ENCODE measurements at places on chromosomes 7 and 10.

GRCh38 chr10:113133497-113134115 is 183.6 kb downstream of the TCF7L2 start:
- DNase-seq = no peak

DNA sequence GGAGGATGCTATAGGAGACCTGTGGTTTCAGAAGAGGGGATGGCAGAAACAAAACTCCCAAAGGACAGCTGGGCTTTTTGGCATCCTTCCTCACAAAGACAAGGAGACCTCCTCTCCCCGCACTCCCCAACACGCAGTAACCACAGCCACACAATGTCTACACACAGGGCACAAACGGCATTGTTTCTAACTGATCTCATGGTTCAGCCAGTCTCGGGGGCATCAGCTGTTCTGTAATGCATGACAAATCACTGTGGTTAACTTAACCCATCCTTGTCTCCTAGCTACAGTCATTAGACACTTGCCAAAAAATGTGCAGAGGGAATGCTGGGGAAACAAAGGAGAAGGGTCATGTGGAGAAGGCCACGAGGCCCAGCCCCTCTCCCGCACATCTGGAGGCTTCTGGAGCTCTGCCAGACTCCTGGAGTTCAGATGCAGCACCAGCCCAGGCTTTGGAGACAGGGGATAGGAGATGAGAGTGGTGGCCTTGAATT is 7.6 kb upstream of the ADAMTS14 start:
- DNase-seq = peak; percentile 33

DNA sequence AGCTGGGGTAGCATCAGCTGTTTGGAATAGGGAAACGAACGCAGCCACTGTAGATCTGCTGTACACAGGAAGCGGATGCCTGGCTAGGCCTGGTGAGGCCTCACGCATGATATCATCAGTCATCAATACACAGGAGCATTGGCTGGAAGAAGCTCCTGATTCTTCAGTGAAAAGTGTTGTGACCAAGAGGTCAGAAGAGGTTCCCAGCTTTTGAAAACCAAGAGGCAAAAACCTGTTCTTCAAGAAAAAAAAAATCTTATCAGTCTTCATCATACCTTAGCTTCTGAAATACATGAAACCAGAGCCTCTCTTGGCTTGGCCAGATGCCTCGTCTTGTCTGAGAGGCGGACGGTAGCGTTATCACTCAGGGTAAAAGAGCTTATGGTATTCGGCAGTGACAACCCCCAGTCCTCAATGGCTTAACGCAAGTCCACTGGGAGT is 139.3 kb upstream of the TCF7L2 start:
- DNase-seq = no peak

DNA sequence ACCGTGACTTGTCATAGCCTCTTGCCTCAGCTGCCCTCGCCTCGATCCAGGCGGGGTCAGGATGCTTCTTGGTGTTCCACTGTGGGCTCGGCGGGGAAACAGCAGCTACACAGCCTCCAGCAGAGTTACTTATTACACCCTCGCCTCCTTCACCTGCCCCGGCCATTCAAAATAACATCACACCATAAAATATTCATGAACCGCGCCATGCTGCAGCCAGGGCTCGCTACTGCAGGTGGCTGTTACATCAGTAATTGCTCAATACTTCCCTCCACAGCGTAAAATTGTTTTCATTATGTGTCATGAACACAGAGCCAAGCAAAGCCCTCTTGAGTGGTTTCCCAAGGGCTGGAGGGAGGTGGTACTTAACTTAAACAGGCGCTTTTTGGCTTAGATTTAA is 241.5 kb upstream of the SP8 start:
- DNase-seq = no peak

GRCh38 chr10:71448146-71448545 is 51.4 kb downstream of the CDH23 start:
- DNase-seq = no peak

DNA sequence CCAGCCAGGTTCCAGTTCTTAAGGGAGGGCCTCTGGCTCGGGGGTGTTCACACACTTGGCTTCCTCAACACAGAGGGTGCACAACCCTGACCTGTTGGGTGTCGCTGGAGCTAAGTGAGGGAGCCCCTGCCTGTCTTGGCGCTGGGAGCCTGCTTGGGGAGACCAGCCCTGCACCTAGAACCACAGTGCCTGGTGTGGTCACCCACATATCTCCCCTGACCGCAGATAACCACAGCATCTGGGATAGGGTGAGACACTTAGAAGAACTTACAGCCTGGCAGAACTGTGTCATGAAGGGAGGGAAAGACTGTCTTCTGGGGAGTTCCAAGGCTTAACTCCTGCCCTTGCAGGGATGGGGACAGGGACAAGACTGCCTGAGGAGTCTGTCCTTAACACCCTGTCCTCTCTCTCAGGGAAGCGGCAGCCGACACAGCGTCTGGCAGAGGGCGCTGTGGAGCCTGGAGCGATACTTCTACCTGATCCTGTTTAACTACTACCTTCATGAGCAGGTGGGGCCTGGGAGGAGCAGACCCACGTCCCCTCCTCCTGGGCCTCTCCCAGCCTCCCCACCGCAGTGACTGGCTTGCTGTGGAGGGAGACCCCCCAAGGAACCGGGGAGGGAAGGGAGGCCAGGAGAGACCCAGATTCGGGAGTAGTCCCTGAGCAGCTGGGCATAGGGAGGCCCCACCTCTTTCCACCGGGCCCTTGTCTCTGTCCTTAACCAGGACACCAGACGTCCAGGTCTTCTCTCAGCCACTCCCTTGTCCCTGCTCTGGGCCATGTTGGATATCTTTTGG is 59.0 kb downstream of the PALD1 start:
- no peak for DNase-seq

DNA sequence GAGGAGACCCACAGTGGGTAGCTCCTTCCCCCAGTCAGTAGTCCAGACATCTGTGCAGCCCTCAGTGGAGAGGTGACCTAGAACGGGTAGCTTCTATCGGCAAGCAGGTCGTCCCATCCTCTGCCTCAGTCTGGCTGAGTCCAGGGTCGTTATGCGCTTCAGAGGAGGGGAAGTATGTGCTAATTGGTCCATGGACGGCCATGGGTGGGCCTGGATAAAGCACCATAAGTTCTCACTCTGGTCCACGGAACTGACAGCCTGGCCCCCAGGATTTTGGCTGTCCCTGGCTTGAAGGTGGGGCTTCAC is 78.6 kb downstream of the HDAC9 start:
- DNase-seq = no peak

DNA sequence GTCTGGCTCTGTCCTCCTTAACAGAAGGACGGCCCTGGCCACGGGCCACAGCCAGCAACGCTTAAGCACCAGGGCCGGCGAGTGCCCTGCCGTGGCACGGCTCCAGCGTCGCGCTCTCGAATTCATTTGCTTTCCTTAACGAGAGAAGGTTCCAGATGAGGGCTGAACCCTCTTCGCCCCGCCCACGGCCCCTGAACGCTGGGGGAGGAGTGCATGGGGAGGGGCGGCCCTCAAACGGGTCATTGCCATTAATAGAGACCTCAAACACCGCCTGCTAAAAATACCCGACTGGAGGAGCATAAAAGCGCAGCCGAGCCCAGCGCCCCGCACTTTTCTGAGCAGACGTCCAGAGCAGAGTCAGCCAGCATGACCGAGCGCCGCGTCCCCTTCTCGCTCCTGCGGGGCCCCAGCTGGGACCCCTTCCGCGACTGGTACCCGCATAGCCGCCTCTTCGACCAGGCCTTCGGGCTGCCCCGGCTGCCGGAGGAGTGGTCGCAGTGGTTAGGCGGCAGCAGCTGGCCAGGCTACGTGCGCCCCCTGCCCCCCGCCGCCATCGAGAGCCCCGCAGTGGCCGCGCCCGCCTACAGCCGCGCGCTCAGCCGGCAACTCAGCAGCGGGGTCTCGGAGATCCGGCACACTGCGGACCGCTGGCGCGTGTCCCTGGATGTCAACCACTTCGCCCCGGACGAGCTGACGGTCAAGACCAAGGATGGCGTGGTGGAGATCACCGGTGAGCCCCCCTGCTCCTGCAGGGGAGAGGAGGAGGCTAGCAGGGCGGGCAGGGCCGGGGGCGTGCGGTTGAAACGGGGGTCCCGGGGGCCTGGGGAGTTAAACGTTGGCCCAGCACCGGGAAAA is at the start of gene HSPB1:
Gene HSPB1, plus strand, starts transcription at position 327 of the 855 bp plus-strand sequence. Its CDS starts 40 bp downstream, at position 367.
- DNase-seq = peak; percentile 83

DNA sequence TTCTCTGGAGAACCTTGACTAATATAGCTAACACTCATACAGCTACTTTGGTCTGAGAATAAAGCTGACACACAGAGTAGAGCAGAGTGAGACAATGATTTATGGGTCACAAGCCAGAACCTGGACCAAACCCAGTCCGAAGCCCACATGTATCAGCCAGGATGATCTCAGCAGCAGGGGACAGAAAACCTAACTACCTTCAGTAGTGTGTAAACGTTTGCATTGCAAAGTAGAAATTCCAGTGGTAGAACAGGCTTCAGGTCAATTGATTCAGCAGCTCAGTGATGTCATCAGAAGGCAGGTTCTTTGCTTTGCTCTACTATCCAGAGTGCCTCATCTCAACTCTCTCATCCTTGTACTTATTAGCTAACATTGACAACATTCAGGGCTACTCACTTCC is 62.5 kb upstream of the PALS2 start:
- no peak for DNase-seq

Measured in NCI-H1694 treated with DMSO at 0.1 percent for 48 hours (cell line).